ENCODE measurements at places on chromosomes 12 and 14. TPM values are rescaled to one million over a fixed set of nuclear protein-coding genes. Genes with fewer than 3 reads are reported as not detected.

The TSHR gene
- not detected for total RNA-seq

DNA sequence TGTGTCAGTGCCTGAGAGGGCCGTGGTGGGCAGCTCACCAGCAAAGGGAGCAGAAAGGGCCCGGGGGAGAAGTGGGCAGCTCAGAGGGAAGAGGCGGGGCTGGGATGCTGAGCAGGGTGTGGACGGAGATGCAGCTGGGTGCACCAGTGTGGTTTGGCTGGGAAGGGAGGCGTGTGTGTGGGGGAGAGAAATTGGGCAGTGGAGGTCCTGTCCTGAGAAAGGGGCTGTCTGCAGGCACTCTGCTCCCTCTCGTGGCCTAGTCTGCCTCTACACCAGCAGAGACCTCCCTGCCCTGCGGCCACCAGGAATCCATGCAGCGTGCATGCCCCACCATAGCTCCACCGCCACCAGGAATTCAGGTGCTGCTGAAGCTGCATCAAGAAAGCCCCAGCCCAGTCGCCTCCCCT, 6.4 kb downstream of the TMEM121 start:
- DNase-seq, result peak; percentile 30

The PLA2G1B gene
- total RNA-seq, result not detected

GRCh38 chr12:108065069-108065468, 64.0 kb upstream of the WSCD2 start:
- DNase-seq, result no peak

DNA sequence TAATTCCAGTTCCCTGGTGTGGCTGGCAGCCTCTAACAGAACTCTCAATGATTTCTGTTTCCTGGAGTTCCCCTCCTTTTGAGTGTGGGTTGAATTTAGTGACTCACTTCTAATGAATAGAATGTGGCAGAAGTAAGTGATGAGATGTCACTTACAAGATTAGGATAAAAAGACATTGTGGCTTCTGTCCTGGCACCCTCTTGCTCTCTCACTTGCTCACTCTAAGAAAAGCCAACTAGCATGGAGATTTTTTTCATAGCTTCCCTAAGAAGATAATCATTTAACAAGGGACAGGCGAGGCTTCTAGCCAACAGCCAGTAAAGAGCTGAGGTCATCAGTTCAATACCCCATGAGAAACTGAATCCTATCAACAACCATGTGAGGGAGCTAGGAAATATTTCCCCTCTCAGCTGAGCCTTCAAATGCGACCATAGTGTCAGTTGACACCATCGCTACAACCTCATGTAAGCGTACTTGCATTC, 156.7 kb downstream of the TMTC3 start:
- peak; percentile 80 for DNase-seq

The BICDL1 gene
- total RNA-seq, result not detected

- peak; percentile 73 for DNase-seq
Measured at GRCh38 chr14:61247935-61248334, 33.2 kb downstream of the TMEM30B start.

The ITGA5 gene
- total RNA-seq, result 150 TPM

DNA sequence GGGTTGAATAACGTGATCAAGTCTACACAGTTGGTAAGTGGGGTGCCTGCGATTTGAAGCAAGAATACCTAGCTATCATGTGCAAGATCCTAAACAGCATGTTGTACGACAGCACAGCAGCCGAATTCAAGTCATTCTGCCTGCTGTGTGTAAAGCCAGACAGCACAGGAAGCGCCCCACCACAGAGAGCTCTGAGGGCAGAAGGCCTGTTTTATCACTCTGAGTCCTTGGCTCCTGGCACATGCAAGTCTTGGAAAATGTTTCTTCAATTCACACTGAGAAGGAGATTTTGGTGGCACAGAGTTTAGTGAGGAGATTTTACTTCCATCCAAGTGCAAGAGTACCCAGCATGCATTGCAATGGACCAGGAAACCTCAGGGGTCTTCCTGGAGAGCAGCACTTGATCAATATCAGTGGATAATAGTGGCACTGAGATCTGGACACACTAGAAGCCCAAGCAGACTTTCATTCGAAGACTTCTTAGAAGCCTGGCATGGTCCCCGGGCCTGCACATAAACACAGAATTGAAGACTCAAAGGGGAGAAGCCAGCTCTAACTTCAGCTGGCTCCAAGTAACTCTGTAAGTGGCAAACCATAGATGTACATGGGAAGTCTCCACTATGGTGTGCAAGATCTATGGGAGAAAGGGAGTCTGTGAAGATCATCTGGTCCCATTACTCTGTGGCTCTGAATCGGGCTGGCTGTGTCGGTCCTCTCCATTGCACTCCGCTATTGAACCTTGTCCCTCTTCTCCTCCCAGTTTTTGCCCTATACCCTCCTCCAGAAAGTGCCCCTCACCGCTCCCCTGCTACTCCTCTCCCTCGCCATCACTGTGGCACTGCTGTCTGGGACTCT, 1.5 kb upstream of the KRT1 start:
- no peak for DNase-seq

GRCh38 chr14:25267186-25267585, 217.2 kb upstream of the STXBP6 start:
- no peak for DNase-seq

DNA sequence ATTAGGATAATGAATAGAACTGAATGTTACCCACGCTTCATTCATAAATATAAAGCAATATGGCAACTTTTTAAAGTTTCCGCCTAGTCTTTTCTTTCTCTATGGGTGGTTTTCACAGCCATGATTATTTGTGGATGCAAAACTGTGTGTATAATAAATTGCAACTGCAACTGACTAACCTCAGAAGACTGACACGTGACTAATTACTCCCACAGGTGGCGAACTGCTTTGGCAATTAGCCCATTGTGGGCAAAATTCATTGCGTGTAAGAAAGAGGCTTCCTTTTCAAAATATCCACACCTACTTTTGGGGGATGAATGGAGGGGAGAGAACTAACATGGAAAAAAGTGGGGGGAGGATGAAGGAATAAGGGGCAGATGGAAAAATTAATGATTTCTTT, 79.0 kb downstream of the SLC25A21 start:
- DNase-seq, result no peak

The PPP2R3C gene
- 20.8 TPM for total RNA-seq

The RTL1 gene
- total RNA-seq, result 0.07 TPM

DNA sequence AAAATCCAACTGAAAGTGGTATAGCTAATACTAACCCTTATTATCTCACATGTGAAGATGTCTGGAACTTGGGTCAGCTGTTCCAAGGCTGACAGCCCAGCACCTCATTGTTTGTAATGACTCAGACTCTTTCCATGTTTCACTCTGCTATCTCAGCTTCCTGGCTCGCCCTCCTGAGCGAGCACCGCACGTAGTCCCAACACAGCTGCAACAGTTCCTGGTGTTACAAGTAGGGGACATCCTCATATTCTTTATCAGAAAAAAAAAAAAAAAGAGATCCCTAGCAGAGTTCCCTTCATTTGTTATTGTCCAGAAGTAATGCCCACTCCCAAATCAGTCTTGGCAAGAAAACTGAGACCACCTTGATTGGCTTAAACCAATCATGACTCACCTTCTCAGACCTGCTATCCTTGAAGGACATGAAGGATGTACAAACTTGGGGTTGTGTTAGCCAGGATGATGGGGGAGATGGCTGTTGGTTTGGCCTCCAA, 92.5 kb downstream of the ADCK1 start:
- no peak for DNase-seq

DNA sequence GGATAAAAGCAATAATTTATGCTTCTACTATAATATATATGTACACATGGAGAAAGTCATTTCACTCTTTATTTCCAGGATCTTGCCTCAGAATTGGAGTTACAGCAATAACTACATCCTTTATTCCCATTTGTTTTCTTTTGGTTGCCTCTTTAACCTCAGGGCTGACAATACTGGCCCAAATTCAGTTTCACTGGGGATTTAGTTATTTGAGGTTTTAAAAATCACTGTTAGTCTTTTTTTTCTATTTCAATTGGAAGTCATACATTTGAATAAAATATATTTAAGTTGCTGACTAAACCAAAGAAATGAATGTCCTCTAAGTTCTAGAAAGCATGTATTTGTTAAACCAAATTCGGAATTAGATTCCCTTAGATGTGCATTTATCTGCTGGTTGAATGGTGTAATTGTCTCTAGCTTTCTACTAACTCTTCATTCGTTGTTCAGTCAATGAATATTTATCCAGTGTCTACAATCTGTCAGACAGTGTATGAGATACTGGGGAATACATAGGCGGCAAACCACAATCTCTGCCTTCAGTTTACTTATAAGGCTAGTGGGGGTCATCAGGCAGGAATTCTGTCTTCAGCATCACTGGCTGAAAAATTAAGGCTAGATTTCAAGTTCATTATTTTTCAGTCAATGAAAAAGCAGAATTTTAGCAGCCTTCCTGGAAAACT, 190.8 kb upstream of the ARHGAP5 start:
- no peak for DNase-seq

The ZNF26 gene
- total RNA-seq, result 12.8 TPM

- DNase-seq, result no peak
Measured at GRCh38 chr12:46152456-46152855, 116.4 kb downstream of the SLC38A1 start.

Measured in HT1080 (cell line).